ENCODE measurements at places on chromosomes 7 and 10.
A peak's percentile ranks its signal among the peaks of the same experiment; 100 is the strongest.

DNA sequence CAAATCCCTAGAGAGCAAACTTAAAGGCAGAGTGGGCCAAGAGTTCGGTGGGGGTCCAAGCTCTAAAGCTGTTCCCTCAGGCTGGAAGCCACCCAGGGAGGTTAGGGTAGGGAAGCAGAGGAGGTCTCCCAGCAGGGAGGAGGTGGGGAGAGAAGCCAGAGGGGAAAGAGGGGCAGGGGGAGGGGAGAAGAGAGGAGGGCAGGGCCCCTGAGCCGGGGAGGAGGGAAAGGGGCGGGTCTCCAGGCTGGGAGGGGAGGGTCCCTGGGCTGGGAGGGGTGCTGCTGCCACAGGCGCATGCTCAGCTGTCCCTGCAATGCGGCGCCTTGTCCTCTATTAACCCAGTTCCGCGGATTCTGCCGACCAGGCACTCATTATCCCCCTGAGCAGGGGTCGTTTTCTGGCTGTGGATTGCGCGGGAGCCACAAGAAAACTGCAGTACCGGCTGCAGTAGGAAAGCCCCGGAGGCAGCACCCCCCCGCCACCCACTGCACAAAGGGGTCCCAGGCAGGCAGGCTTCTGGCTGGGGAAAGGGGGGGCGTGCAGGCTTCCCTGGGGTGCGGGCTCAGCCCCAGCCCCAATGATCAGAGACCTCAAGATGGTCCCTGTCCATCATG, 49.3 kb downstream of the CAMK2B start:
- no peak for DNase-seq

- DNase-seq, result peak; percentile 28
These were observed 52.2 kb downstream of the ASB13 start for GRCh38 chr10:5614155-5614721.

DNA sequence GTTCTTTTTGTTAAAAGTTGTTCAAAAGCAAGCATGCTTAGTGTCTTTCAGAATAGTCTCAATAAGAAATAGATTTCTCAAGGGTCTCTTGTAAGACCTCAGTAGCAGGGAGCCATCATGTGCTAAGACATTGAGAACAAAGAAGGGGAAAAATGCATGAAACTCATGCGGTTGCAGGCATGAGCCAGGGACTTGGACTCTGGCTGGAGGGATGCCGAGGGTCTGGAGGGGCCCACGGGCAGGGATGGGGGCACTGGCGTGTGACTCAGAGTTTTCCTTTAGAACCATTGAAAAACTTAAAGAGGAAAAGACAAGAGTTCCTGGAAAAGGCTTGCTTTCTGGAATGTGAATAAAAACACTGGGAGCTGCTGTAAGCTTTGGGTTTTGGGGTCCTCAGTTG, 253.3 kb downstream of the CCDC3 start:
- no peak for DNase-seq

DNA sequence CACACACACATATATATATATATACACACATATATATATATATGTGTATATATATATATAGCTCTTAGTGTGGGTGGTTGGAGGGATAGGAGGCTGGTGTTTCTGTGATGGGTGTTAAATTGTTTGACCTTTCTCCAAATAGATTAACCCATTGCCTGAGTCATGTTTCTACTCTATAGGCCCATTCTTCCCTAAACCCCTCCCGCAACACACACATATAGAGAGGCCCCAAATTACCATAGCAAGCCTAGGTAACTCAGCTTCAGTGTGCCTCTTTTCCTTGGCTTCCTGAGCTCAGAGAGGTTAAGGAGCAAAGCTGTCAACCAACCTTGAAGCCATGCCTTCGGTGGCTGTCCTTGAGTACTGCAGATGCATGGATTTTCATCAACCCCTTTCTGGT, 98.7 kb upstream of the ADO start:
- no peak for DNase-seq

GRCh38 chr7:49158321-49158720, 234.0 kb downstream of the CDC14C start:
- no peak for DNase-seq

- no peak for DNase-seq
These were observed 8.2 kb upstream of the CXCL12 start for GRCh38 chr10:44393051-44393630.
